ENCODE measurements at places on chromosomes 12 and 14.

DNA sequence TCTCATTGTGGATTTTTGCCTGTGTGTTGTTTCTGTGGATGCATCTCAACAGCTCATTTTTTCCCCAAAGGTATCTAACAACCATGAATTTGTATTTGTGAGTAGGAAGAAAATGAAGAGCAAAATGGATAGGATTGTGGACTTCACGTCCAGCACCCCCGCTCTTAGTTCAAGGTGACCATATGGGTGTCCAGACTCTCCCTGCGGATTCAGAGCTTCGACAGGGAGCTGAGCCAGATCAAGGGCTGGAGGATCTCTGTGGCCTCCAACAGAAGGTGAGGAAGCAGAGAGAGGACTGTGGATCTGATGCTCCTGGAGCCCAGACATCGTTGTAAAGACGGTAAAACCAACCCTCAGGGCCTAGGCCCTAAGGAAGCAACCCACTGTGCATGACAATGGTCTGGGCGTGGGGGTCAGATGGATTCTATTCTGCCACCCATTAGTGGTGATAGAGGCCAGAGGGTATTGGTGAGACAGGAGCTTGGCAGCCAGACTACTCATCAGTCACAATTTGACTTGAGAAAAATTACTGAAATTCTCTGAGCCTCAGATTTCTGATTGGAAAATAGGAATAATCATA, 659.7 kb upstream of the TMEM132C start:
- DNase-seq, result no peak

DNA sequence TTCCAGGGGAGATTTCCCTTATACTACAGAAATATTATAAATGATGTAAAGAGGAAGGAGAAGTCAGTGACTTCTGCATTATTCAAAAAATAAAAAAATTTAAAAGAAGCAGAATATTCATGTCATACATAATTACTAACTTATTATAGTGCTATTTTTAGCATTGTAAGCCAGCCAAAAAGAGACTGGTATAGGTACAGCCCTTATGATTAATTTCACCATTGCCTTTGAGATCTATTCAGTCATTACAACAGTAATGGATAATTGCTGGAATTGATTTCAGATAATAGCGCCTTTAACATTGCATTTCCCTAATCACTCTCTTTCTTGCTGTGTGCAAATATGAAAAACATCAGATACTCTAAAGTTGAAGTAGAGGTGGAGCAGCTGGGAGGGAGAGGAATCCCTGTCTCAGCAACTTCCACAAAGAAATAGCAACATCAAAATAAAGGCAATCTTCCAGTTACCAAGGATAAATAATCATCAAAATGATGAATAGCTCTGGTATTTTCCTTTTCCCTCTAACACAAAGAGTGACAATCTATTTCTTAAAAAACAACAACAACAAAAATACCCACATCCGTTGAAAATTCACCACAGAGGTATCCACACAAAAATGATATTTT, 71.8 kb upstream of the OVCH1 start:
- DNase-seq, result no peak

DNA sequence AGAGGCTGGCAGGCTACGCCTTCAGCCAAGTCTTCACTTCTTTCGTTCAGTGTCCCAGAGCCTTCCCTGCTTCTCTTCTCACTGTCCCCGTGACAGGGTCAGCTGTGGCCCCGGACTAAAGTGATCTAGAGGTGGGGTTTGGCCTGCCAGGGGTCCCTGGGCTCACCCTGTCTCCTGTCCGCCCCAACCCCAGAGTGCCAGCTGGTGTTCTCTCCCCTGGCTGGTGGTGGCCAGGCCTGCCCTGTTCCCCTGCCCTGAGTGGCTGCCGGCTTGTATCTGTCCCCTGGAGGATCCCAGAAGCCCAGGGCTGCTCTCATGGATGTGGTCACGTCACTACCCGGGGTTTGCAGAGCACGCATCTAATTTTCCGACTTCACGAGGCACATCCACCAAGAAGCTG, 297.4 kb downstream of the GLT1D1 start:
- no peak for DNase-seq

- DNase-seq, result no peak
Observed at GRCh38 chr12:109709401-109709991, 4.1 kb upstream of the FAM222A start.

DNA sequence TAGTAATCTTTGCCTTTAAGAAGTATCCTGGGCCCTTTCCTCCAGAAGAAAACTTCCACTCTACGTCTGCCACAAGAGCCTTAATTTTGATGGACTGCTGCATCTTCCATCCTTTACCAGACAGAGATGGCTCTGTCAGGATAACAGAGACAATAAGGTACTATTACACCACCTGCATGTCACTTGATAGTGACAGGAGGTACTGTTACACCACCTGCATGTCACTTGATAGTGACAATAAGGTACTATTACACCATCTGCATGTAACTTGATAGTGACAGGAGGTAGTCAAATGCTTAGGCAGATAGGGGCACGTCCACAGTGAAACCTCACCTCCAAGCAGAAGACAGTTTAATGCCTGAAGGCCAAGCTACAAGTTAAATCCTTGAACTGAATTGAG, 13.9 kb downstream of the OR6C74 start:
- DNase-seq, result no peak

DNA sequence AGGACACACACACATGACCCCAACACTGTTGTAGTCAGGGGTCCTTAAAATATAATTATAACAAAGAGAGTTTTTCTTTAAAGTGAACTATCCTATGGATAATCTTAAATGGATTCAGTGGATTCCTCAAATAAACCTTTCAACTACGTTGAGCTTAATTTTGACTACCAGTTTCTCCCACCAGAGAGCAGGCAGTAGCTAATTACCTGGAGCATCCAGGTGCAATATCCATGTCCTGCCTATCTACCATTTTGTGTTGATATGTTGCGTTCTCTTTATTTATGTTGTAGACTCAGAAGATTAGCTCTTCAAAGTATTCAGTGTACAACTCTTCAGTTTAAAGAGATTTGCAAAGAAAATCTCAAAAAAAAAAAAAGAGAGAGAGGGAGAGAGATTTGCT, 127.2 kb upstream of the GZMB start:
- DNase-seq, result no peak

DNA sequence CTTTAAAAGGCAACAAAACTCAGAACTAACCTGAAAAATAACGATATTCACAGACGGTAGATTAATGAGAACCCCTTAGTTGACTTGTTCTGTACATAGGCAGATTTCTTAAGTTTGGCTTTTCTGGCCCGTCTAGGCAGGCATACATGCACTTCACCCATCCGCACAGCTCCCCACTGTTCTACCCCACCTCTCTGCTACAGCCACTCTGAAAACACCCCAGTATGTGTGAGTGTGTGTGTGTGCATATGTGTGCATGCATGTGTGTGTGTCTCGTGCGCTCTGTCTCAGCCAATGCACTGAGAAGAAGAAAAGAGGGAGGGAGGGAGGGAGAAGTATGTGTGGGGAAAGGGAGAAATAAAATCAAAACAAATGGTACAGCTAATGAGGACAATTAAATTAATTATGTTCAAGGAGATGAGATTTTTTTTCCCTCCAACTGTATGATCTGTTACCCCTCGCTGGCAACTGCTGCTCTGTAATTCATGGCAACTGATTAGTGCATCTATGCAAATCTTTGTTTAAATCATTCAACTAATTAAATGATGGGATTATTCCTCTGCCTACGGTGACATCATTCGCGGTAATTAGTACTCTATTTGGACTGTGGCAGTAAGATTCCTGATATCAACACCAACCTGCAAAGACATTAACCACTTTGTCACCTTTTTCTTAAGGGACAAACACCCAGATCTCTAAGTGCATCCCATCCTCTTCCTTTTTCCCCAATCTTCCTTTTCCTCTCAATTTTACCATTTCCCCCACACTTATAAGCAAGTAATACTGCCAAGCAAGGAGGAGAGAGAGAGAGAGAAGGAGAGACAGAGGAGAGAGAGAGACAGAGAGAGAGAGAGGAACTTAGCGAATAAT, 2.2 kb upstream of the LMO3 start:
- DNase-seq, result no peak

GRCh38 chr12:55742719-55743405, at the start of gene GDF11:
GDF11 (plus strand) TSS chr12:55743122; CDS start chr12:55743317, 195 bp downstream.
- DNase-seq, result peak; percentile 93

DNA sequence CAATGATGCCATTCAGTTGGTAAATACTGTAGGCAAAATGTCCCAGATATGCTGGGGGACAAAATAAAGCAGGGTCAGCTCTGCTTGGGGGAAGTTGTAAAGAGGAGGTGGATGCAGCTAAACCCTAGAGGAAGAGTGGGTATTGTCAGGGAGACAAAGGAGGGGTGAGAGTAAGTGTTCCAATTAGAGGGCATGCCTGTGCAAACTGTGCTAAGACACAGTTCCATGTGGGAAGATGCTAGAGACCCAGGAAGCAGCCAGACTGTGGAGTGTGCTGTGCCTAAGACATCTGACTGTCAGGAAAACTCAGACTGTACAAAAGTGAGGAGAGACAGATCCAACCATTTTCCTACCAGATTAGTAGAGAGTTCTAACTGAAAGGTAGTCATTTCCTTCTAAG, 474.3 kb downstream of the ATP23 start:
- DNase-seq, result no peak

DNA sequence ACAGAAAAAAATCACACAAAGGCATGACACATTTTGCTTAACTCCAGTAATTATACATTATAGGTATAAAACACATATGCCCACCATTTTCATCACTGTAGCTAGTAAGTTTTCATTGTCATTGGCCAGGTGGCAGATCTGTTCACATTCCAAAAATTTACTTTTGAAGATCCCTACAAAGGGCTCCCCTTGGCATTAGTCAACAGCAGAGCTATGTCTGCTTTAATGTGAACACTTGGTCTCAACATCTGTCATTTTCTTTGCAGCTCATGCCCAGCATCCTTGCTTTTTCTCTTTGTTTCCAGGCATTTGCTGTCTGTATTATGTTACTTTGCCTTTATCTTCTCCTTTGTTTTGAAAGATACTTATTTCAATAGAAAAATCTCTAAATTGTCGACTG, 519.1 kb upstream of the FOXG1 start:
- no peak for DNase-seq

GRCh38 chr14:53567236-53567780, 389.3 kb downstream of the BMP4 start:
- DNase-seq, result no peak

GRCh38 chr12:1796515-1797010, 23.8 kb upstream of the LRTM2 start:
- DNase-seq, result no peak

DNA sequence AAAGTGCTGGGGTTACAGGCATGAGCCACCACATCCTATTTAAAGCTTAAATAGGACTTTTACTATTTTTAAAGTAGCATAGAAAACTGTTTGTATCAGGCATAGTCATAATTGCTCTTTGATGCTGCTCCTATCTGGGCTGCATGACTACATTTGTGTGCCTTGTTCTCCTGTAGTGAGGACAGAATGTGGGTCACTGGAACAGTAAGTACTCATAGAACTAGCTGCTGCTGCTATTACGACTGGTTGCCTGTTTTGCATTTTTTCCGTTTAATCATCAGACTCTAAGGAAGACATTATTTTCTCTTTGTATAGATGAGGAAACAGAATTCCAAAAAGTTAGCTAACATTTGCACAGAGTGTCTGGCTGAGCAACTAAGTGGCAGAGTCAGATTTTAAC, 42.8 kb downstream of the ZC3H14 start:
- no peak for DNase-seq

DNA sequence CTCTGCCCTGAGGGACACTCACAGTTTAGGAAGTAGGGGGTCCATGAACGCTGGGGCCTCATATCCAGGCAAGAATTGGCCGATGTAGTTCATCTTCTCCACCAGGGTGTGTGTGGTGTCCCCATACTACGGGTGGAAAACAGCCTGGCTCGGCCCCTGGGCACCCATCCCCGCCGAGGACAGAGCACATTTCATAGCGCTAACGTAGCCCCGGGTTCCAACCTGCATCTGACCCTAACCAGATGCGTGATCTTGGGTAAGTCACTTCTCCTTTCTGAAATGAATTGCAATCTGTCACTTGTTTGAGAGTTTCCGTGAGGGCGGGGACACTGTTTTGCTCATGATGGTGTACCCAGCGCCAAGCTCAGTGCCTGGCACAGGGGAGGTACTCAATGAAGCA, 9.0 kb downstream of the HPD start:
- DNase-seq, result no peak

- peak; percentile 18 for DNase-seq
Observed at GRCh38 chr12:14554281-14555007, 13.2 kb downstream of the PLBD1 start.

DNA sequence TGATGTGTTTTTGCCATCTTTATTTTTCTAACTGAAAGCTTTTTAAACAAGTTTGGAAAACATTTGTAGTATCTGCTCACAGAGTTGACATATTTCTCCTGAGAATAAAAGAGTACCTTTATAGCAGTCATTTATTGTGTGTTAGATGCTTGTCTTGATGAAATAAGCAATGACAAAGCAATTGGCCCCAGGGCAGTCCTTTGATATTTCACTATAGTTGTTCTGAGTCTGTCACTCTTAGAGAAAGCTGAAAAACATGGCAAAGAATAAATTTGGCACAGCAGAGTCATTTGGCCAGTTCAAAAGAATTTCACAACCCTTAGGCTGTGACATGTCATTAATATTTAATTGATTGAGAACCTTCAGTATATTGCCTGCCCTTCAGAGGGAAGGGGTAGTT, 166.2 kb downstream of the PTPRO start:
- no peak for DNase-seq

DNA sequence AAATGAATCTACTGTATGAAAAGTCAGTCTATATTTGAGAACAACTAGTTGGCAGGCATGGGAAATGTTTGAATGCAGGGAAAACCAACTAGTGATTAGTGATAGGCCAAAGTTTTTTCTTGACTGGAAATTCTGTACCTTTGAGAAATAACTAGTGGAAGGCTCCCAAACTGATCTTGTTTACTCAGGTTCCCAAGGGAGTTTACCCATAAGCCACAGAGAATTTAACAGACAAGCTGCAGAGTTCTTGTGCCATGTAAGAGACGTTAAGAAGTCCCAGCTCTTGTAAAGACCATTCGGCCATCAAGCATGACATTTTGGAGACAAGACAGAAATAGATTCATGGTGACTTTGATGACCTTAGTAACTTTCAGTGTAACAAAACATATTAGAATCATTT, 1882.8 kb upstream of the SEL1L start:
- no peak for DNase-seq

- DNase-seq, result no peak
Observed at GRCh38 chr14:63375769-63376168, 57.0 kb upstream of the GPHB5 start.

- no peak for DNase-seq
Observed at GRCh38 chr12:40117818-40118217, 11.9 kb upstream of the SLC2A13 start.

GRCh38 chr12:87813476-87814234, 215.5 kb downstream of the C12orf50 start:
- no peak for DNase-seq

DNA sequence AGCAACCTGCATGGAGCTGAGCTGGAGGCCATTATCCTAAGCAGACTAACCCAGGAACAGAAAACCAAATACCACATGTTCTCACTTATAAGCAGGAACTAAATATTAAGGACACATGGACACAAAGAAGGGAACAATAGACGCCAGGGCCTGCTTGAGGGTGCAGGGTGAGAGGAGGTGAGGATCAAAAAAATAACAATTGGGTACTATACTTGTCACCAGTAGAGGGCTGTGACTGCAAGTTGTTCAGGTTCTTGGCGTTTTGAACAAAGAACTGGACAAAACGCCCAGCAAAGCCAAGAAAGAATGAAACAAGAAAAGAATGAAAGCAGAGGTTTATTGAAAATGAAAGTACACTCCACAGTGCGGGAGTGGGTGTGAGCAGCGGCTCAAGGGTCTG, 208.5 kb upstream of the NEDD1 start:
- DNase-seq, result no peak

GRCh38 chr12:47885012-47885501, 19.7 kb downstream of the VDR start:
- no peak for DNase-seq

GRCh38 chr12:57146092-57146491, 1.3 kb downstream of the LRP1-AS start:
- no peak for DNase-seq
